ENCODE measurements at places on chromosomes 7 and 10.

DNA sequence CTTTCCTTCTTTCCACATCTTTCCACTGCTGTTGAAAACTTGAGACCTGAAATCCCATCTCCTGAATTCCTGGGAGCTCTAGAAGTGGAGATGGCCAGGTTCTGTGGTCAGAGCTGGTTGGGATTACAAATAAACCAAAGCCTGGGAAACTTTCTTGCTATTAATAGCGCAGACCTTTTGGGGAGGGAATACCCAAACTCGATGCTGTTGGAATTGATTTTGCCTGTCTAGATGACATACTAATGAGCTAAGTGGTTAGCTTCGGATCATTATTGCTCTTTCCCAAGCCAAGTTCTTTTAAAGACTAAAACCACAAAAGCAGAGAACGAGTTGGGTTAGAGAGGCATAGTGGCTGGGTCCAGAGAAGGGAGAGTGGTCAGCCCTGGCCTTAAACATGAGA, 76.6 kb downstream of the TCF7L2 start:
- DNase-seq, result no peak

DNA sequence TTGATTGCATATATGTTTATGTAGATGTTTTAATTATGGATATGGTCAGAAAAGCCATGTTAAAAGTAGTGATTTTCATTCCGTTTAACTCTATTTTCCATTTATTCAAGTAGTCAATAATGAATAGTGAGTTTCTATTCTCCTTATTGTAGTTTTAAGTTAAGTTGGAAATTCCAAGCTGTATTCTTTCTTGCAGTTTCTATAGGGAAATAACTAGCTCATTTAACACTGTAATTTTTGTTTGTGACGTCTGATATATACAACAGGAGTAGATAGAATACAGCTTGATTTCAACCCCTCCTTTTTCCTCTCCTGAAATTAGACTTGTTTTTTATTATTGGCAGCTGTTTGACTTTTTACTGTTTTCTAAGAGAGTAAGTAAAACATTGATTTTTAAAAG, 47.2 kb downstream of the SLK start:
- no peak for DNase-seq

- DNase-seq, result no peak
Observed at GRCh38 chr10:58590152-58590840, 77.6 kb downstream of the BICC1 start.

DNA sequence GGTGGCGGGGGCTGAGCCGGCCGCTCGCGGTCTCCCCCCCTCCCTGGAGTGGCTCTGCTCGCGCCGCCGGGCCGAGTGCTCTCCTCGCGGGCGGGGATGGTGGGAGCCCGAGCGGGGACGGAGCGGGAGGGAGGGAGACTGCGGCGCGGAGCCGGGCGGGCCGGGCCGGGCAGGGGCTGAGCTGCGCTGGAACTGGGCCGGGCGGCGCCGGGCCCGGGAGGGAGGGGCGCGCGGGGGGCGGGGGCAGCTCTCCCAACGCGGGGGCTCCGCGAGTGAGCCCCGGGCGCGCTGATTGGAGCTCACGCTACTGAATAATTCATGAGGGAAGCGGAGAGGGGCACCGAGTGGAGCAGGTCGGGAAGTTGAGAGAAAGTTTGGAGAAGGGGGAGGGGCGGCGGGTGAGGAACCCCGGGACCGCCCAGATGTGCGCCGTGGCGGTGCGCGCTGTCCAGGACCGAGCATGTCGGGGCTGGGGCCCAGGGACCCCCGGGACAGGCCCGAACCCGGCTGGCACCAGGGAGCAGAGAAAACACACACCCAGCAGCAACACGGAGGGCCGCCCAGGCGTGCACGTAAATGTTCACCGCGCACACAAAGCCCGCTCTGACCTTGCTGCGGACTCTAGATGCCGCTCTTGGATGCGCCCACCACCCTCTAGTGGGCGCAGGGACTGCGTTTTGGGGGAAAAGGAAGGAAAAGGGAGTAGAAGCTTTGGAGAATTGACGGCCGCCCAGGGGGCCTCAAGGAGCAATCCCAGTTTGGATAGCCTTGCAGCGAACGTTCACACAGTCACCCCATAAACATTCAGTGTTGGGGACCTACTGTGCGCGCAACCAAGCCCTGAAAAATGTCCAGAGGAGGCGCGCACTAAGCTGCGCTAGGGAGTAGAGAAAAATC, at the start of gene EPHB4:
Gene EPHB4 (minus strand): TSS at position 194 of the 897 bp plus-strand sequence. CDS start 493 bp downstream, outside the sequence.
- DNase-seq, result no peak

- no peak for DNase-seq
Observed at GRCh38 chr7:93036807-93037206, 81.0 kb downstream of the SAMD9 start.

DNA sequence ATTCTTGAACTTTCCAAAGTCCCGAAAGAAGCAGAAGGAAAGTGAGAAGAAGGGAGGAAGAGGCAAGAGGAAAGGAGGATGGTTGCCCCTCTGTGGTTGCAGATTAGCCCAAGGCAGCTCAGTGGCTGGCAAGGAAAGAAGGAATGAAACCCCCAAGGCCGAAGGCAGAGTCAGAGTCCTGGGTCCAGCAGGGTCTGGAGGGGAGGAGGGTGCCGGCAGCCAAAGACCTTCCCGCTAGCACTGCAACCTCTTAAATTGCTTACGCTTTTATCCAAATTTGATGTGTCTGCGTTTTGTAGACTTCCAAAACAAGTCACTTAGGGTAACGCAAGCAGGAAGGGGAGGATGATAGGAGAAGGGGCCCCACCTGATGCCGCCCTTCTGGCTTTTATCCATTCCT, 7.4 kb upstream of the PFKP start:
- DNase-seq, result no peak

GRCh38 chr10:59465088-59465487, 102.7 kb upstream of the FAM13C start:
- no peak for DNase-seq

- DNase-seq, result no peak
Observed at GRCh38 chr7:36040679-36041078, 112.4 kb upstream of the EEPD1 start.
